ENCODE measurements at places on chromosomes 1 and 21. TPM values are rescaled to one million over a fixed set of nuclear protein-coding genes. Genes with fewer than 3 reads are reported as not detected.

The VCAM1 gene
- 27.8 TPM for total RNA-seq

The MCOLN3 gene
- total RNA-seq = 1.3 TPM

The OR10J1 gene
- total RNA-seq = not detected

The ERMAP gene
- 12.8 TPM for total RNA-seq

The OR10Z1 gene
- not detected for total RNA-seq

The NTNG1 gene
- total RNA-seq = 1.0 TPM

The ATP1A4 gene
- total RNA-seq = not detected

The AHDC1 gene
- total RNA-seq = 63.5 TPM

The LRRC71 gene
- total RNA-seq = 1.3 TPM

The GBP7 gene
- 0.21 TPM for total RNA-seq

The PCAT6 gene
- 1.7 TPM for total RNA-seq

The TMEM52 gene
- not detected for total RNA-seq

The GOLT1A gene
- total RNA-seq = not detected

The SUSD4 gene
- 0.52 TPM for total RNA-seq

The TMOD4 gene
- total RNA-seq = 0.78 TPM

The LRRN2 gene
- 6.8 TPM for total RNA-seq

The F5 gene
- 0.48 TPM for total RNA-seq

The ERICH3 gene
- total RNA-seq = not detected

The RAB3GAP2 gene
- total RNA-seq = 43.5 TPM

The HYI gene
- total RNA-seq = 38.0 TPM

The KIAA1614 gene
- 10.5 TPM for total RNA-seq

The APOBEC4 gene
- not detected for total RNA-seq

The HMCN1 gene
- 93.6 TPM for total RNA-seq

The SPRR2F gene
- total RNA-seq = not detected

The F13B gene
- not detected for total RNA-seq

The SYNC gene
- total RNA-seq = 89.8 TPM

The RHCE gene
- total RNA-seq = 0.69 TPM

The TFF2 gene
- total RNA-seq = not detected

The MROH9 gene
- total RNA-seq = 0.39 TPM

The OR2T6 gene
- total RNA-seq = not detected

The PLA2G2F gene
- total RNA-seq = not detected

The GPR25 gene
- total RNA-seq = not detected

The RCSD1 gene
- 17.9 TPM for total RNA-seq

The GJA8 gene
- total RNA-seq = not detected

The OR14K1 gene
- 0.62 TPM for total RNA-seq

The CLCA4 gene
- total RNA-seq = 0.18 TPM

The KLHDC7A gene
- total RNA-seq = not detected

The SLAMF8 gene
- 8.0 TPM for total RNA-seq

The GJB3 gene
- 0.42 TPM for total RNA-seq

The RASAL2 gene
- 34.2 TPM for total RNA-seq

The ROR1 gene
- 30.9 TPM for total RNA-seq

The OR2L13 gene
- not detected for total RNA-seq

The KCNN3 gene
- total RNA-seq = 4.7 TPM

The C2CD4D gene
- not detected for total RNA-seq

The SGIP1 gene
- 51.8 TPM for total RNA-seq

The TOE1 gene
- total RNA-seq = 10.6 TPM

The SLC44A5 gene
- total RNA-seq = 1.0 TPM

The FAM78B gene
- total RNA-seq = 3.4 TPM

The C1orf226 gene
- total RNA-seq = 5.5 TPM

The GART gene
- total RNA-seq = 60.6 TPM

Data from aorta (tissue), 5 donors.